ENCODE measurements at places on chromosomes 3 and 15.
A peak's percentile ranks its signal among the peaks of the same experiment; 100 is the strongest.

DNA sequence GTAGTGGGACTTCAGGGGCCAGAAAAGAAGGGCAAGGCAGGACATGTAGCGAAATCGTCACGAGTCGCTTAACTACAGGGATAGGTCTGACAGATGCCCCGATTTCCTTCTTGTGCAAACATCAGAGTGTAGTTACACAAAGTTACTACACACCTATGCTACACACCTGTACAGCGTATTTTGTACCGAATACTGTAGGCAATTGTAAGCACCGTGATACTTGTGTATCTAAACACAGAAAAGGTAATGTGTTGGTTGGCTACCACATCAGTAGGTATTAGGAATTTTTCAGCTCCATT, 515 bp upstream of the MTHFS start:
- DNase-seq: no peak

DNA sequence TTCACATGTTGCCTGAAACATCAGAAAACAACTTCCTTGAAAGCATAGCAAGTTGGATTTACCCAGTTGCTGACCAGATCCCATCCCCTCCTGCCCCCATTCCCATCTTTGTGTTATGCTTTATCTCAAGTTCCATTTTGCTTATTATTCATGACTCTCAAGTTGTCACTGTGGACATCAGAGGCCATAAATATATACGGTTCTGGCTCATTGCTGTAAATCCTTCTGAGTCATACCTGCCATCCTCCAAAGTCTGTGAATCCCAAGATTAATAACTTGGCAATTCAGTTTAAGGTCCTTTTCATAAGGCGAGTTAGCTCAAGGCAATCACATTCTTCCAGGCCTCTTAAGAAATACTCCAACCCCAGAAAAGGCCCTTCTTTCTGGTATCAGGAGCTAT, 126.2 kb upstream of the C2CD4B start:
- no peak for DNase-seq

DNA sequence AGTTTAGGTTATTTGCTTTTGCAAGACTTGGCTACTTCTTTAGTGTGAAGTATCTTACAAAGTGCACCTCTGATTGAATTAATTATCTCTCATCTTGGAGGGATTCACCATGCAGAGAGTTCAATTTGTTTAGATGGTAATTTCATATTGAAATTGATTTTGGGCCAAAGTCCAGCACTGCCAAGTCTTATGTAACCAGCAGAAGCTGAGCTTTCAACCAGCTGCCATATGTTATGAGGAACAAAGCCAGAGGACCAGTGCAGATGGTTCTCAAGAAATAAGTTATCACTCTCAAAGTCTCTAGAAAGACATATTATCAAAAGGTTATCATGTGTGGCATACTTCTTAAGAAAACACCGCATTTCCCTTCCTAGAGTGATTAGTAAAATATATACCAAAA, 29.0 kb downstream of the ABHD6 start:
- DNase-seq: peak; percentile 20

- DNase-seq: peak; percentile 74
Observed at GRCh38 chr3:146250449-146251382, at the start of gene PLSCR4. Gene PLSCR4 (minus strand): TSS chr3:146251105. CDS start chr3:146222071, 29,034 bp downstream.

DNA sequence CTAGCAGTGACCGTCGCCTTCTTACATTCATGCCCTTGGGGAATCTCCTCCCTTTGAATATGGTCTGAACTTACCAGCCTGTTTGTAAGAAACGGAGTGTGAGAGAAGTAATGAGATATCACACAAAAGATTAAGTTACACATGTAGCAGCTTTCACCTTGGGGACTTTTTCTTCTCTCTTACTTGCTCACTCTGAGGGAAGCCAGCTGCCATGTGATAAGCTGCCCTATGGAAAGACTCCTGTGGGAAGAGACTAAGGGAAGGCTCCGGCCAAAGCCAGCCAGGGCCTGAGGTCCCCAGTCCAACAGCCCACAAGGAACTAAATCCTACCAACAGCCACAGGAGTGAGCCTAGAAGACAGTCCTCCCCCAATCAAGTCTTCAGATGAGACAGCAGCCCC, 190.4 kb upstream of the TSC22D2 start:
- DNase-seq: no peak

DNA sequence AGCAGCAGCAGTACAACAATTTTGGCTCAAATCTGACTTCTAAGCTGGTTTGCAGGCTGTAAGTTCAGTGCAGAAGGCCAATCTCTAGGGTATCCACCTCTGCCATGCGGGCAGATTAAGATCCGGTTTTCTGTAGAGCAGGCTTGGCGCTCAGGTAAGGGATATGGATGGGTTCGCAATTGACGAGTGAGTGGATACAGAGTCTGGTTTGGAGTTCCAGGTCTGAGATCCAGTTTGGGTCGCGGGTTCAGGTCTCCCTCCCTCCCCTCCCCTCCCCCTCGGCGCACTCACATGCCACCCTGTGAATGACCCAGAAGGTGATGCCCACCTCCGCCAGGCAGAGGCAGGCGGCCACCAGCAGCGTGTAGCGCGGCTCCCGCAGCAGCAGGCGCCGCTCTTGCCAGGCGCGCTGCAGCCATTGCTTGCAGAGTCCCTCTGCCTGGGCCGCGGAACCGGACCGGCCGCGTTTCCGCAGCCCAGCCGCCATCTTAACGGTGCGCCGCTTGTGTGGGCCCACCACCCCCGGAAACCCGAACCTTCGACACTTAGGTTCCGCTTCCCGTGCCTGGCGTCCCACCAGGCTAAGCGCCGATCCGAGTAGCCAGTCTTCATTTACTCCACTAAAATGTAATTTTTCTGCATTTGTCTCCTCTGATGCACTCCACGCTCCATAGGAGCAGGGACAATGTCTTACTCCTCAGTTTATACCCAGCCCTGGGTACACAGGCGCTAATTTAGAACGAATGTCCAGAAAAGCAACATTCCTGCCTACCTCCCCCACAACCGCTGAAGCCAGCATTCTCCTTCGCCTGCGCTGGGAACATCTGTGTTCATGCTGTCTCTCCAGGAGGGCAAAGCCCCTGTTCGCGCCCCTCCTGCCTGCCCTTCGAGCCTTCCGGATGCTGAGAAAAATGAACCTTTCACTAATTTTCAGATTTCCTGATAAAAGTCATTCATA, at the start of gene ALG3:
Gene ALG3 (minus strand): TSS at position 509 of the 958 bp plus-strand sequence. CDS start 22 bp downstream, at position 487.
- peak; percentile 57 for DNase-seq

DNA sequence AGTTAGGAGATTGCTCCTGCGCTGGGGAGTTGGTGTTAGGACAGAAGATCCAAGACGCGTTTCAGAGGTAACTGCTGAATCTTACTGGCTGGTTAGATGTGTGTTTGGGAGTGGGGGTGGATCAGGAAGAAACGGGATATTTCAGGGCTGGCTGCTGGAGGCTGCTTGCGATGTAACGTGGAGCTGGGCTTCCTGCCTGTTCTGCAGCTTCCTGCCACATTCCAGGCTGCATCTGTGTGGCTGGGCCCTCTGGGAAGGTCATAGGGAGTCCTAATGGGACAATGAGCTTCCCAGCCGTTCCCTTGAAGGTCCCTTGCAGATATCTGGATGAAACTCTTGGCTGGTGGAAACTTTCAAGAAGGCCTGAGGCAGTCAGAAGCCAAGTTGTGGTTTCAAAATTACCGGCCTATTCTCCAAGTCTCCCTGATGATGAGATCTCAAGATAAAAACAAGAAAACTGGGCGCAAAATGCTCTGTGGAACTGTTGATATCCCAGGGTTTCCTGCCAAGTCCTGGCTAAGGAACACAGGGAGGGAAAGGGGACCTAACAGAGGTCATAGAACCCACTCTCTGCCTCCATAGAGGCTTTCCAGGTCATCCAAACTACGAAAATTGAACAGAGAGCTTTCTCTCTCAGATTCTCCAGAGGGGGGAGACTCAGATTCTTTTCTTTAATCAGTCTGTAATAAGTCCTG, 67.0 kb downstream of the NOX5 start:
- no peak for DNase-seq

DNA sequence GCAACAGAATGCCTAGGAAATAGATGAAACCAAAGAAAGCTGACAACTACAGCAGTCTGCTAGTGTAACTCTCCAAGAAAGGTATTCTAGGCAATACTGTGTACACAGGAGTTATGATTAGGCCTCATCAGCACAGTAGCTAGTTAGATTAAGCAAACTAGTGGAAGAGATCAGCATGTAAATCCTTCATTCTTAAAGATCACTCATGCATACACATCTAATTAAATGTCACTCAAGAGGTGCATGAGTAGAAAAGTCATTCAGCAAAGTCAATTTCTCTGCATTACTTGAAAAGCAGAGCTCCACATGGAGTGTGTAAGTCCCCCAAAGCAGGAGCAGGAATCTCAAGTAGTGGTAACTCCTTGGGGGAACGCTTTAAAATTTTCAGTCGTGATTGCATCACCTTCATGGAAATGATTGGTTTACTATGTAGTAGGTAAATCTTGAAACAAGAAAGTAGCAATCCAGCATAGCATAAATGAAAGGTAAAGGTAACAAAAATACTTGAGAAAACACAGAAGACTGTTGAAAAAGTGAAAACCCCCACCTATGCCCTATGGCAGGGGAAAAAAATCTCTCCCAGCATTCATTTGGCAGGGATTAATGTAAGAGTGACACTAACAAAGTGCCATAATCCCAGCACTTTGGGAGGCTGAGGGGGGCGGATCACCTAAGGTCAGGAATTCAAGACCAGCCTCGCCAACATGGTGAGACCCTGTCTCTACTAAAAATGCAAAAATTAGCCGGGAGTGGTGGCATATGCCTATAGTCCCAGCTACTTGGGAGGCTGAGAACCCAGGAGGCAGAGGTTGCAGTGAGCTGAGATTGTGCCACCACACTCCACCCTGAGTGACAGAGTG, 29.4 kb upstream of the PPIB start:
- no peak for DNase-seq

- DNase-seq: no peak
Observed at GRCh38 chr3:63959146-63959545, 47.0 kb upstream of the SCAANT1 start.

DNA sequence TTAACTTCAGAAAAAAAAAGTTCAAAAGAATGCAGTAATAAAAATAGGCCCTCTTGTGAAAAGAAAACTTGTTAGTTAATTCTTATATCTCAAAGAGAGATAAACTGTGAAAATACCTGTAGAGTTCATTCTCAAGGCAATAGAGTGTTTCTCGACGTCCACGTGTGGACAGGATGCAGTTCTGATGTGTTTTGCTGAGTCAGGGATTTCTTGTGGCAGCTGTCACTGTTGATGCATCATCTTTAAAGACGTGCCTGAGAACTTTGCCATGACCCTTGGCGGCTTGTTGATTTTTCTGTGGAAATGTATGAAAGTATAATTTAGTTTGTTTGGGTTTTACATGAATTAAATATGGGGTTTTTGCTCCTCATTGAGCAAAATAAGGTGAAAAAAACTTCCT, 702.2 kb downstream of the NLGN1 start:
- no peak for DNase-seq

GRCh38 chr15:31275331-31276262, 51.0 kb upstream of the KLF13 start:
- DNase-seq: no peak

- no peak for DNase-seq
Observed at GRCh38 chr15:74441248-74441941, 7.6 kb upstream of the SEMA7A start.

- no peak for DNase-seq
Observed at GRCh38 chr15:74155766-74156417, 17.6 kb upstream of the ISLR start.

- no peak for DNase-seq
Observed at GRCh38 chr3:139281522-139282196, 62.2 kb upstream of the MRPS22 start.

DNA sequence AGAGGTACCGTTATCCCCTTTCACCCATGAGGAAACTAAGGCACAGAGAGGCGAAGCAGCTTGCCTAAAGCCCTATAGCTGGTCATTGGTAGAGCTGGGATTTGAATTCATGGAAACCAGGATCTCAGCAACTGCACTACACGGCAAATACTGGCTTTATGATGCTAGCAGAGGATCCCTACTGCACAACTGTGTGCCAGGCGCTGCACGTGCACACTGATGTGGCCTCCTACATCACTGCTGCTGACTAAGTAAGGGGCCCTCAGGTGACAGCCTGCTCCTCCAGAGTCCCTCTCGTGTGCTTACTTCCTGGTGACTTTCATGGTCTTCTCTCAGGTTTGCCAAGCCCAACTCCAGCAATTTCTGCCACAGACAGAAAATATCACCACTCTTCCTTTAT, 3.4 kb upstream of the POLG start:
- no peak for DNase-seq

- no peak for DNase-seq
Observed at GRCh38 chr15:73227433-73228056, 141.2 kb downstream of the HCN4 start.

GRCh38 chr15:33894193-33894592, 74.1 kb upstream of the CHRM5 start:
- no peak for DNase-seq

DNA sequence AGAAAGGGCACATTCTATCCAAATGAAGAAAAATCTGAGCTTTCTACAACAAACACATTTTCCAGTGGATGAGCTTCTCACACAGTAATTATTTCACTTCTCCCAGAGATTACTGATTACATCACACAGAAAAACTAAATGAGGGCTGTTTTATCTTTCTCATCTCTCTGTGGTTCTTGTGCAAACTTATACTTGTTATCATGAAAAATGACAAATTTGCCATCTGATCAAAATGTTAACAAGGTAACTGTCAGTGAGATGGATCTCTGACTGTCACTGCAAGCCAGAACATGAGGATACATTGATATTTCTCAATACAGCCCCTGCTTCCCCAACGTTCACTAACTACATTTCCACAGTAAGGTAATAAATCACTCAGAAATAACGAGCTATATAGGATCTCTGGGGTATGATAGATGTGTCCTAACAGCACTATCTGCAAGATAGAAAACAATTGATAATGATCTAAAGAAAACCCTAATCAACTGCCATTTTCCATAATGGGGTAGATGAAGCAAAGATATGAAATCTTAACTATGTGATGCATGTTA, 829.3 kb upstream of the CFAP20DC start:
- no peak for DNase-seq

DNA sequence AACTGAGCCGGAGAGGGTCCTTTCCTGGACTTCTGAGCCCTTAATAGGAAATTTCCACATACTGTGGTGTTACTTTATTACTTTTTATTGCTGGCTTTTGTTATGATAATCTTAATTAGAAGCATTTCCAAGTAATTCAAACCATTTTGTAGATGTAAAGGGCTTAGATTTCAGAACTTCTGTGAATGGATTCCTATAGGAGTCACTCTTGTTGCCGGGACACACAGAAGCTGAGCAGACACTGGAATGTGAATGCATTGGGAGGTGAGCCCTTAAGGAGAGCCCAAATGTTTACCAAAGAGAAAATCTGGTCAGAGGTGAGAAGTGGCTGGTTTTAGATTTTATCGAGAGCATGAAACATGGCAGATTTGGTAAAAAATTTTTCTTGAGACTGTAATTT, 87.4 kb downstream of the FNDC3B start:
- no peak for DNase-seq
